ENCODE measurements at places on chromosomes 1 and 21.

DNA sequence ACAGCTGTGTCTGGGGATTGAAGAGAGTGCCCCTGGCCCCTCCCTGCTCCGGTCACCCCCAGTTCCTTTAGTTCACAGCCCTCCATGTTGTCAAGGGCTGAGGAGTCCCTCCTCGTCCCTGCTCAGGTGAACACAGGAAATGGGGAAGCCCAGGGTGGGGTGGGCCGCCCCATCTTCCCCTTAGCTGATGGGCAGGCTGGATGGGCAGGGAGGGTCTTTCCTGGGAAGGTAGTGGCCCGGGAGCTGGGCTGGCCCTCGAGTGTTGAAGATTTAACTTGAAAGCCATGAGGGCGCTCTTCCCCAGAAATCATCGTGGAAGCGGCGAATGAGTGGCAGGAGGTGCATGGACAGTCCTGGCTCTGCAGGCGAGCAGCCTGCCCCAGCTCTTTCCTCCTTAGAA, 18.3 kb upstream of the NPHP4 start:
- no peak for DNase-seq

DNA sequence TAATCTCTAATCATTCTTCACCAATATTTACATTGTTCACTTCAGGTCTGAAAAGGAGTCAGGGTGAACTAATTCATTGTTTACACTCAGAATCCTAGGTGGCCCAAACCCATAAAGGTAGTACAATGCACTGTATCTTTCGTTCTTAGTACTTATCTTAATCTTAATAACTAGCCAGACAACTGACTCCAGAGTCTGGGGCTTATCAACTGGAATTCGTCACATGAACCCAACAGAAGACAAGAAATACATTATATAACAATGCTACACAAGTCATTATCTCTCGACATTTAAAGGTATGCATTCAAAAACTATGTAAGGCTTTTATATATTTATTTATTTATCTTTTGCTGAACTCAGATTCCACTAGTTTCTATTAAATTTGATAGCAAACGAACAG, 125.9 kb upstream of the ESRRG start:
- no peak for DNase-seq

- no peak for DNase-seq
Measured at GRCh38 chr21:45834026-45834715, 147.4 kb upstream of the COL6A1 start.

- DNase-seq: no peak
Measured at GRCh38 chr21:38249696-38250278, 7.0 kb upstream of the KCNJ15 start.

DNA sequence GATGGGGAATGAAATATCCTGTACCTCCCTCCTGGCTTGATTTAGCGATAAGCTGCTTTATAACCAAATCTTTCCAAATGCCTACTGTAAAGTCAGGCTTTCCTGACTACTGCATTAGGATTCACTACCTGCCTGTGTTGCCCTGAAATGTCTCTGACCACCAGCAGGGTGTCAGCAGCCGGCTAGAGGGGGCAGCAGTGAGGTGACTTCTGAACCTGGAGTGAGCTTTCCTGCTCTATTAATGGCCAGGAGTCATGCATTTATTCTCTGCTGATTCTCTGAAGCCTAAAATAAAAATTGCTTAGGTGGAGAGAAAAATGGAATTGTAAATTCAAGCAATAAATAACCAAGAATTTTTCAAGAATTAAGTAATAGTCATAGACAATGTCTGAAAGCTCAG, 2.5 kb downstream of the BACE2 start:
- no peak for DNase-seq

GRCh38 chr1:177969825-177970371, at the start of gene SEC16B:
Gene SEC16B (minus strand): TSS chr1:177970058. CDS start chr1:177967981, 2,077 bp downstream.
- DNase-seq: no peak

- DNase-seq: no peak
Measured at GRCh38 chr1:150410582-150411101, 46.7 kb downstream of the RPRD2 start.

GRCh38 chr1:24688621-24689195, 45.6 kb downstream of the SRRM1 start:
- DNase-seq: no peak

GRCh38 chr1:209651138-209651587, 1.1 kb downstream of the LAMB3 start:
- no peak for DNase-seq

- no peak for DNase-seq
Measured at GRCh38 chr1:17924578-17924977, 169.4 kb downstream of the ACTL8 start.

GRCh38 chr1:156727492-156727891, 777 bp upstream of the METTL25B start:
- DNase-seq: no peak

DNA sequence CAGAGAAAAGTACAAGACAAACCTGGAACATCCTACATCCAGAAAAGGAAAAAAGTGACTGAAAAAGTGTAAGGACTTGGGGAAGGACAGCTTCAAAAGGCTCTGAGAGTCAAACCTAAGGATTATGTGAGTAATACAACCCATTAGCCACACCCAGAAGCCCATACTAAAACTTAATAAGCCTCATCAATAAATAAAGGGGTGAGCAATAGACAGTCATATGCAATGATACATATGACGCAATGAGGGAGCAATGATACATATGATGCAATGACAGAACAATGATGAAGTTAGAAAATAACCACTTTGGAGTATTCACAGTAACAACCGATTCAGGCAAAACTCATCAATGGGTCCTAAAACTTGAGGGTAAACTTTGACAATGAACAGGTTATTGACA, 50.1 kb downstream of the BRWD1 start:
- no peak for DNase-seq

GRCh38 chr1:200488375-200489165, 78.7 kb upstream of the ZNF281 start:
- peak; percentile 51 for DNase-seq

GRCh38 chr21:37365517-37366481, 774 bp upstream of the DYRK1A start:
- DNase-seq: no peak

- DNase-seq: no peak
Measured at GRCh38 chr1:64403331-64403730, 66.6 kb upstream of the CACHD1 start.

DNA sequence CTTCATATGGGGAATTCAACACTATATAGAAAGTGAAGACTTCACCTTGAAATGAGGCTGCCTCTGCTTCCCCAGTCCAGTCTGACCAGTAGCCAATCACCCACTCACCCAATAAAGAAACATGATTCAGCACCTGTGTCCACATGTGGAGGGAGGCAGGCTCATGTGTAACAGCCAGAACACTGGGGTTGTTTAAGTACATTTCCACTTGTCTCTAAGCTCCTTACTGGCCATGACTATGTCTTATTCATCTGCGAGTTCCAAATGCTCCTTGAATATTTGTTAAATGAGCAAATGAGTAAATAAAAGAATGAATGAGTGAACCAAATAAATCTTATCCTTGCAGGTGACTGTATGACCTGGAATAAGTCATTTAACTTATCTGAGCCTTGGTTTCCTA, 100.1 kb downstream of the BRINP2 start:
- DNase-seq: no peak

DNA sequence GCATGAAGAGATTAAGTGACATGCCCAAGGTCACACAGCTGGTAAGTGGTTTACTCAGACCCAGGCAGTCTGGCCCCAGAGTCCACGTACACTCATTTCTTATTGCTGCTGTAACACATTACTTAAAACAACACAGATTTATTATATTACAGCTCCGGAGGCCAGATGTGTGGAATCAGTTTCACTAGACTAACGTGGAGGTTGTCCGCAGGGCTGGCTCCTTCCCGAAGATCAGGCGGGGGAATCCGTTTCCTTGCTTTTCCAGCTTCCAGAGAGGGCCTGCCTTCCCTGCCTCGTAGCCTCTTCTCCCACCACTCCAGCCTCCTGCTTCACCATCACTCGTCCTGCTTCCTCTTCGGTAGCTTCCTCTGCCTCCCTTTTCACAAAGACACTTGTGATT, 81.2 kb downstream of the KCNN3 start:
- DNase-seq: no peak

GRCh38 chr1:44015206-44015605, 16.1 kb downstream of the SLC6A9 start:
- DNase-seq: no peak

DNA sequence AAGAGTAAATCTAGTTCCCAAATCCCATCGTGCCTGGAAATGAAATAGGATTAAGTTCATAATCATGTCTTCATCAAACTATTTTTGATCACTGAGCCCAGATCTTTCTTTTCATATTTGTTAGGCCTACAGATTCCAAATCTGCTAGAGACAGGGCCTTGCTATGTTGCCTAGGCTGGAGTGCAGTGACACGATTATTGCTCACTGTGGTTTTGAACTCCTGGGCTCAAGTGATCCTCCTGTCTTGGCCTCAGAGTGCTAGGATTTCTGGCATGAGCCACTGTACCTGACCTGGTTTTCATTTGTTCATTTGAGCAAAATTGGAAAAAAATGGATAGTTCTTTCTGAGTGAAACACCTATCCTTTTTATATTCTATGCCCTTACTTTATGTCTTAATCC, 28.0 kb upstream of the DIPK1A start:
- no peak for DNase-seq

DNA sequence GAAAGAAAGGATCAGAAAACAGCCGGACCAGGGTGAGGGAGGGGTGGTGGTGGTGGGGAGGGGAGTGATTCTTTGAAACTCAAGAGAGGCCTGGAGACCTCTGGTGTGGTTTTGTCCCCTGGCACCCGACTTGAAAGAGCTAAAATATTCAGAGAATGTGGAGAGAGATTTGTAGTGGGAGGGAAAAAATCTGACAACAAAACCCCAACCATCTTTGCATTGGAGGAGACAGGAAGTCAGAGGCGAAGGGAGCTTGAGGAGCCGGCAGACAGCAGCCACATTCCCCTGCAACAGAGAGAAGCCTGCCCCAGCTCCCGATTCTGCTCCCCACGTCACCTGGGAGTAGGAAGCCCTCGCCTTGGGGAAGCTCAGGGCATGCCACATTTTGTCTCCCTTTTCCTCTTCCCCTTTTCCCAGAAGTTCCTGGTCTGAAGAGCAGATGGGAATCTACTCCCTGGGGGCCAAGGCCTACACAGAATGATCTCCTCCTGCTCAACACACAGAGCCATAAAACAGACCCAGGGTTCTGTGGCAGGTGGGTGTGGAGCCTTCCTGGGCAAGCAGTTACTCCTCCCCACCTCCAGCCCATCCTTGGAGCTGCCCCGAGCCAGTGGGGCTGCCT, 84.9 kb downstream of the ITPKB start:
- DNase-seq: no peak

DNA sequence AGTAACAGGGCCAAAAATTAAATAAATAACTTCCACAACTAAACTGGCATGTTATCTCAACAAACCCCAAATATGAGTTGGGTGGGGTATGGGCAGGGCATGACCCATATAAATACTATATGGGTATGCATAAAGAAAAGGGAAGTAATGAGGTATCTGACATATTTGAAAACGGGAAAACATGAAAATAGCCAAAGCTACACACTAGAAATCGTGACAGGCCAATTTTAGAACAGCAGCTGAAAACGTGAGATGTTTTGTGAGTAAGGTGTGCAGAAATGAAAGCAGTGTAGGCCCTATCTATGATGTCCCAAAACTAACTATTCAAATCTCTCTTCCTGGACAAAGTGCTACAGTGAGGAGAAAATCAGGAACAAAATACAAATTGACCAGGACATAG, 537.9 kb upstream of the NR5A2 start:
- DNase-seq: no peak

DNA sequence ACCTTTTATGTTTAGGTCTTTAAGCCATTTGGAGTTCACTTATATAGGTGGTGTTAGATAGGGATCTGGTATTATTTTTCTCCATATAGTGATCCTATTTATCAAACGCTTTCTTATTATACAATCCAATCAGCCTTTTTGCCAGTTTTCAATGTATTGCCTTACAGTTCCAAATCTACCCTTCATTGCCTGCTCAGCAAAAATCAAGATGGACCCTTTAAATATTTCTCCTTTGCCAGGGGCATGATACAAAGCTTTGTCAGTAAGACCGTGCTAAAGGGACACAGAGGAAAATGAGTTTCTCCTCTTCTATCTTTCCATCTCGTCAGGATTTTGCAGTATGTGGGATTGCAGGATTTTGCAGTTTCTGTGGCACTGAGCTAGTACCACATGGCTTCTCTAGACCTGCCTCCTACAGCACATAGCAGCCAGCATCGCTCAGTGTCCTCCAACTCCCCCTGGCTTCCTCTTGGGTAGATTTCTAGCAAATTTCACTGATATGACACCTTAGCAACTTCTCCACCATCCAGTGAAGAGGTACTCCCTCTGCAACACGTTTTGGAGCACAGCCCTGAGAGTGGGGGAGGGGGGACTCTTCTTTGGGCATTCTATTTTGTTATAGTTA, 22.5 kb upstream of the CAP1 start:
- DNase-seq: no peak

DNA sequence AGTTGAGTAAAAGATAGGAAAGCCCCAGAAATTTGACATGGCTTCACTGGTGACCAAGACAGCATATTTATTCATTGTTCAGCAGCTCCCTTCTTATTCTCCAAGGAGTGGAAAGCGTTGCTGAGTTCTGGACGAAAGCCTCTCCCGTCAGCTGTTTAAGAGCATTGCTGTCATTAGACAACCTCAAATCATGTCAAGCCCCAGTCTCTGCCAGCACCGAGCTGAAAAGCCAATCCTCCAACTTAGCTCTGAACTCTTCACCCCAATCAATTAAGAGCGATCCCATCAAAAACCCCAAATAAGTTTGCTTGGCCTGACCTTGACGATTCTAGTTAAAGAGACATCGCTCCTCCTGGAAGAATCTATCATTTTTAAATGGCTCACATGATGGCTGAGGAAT, 110.8 kb downstream of the PLPP3 start:
- DNase-seq: no peak

- no peak for DNase-seq
Measured at GRCh38 chr21:40633048-40633447, 213.9 kb downstream of the DSCAM start.

GRCh38 chr1:61132176-61132638, 49.8 kb downstream of the NFIA start:
- no peak for DNase-seq

DNA sequence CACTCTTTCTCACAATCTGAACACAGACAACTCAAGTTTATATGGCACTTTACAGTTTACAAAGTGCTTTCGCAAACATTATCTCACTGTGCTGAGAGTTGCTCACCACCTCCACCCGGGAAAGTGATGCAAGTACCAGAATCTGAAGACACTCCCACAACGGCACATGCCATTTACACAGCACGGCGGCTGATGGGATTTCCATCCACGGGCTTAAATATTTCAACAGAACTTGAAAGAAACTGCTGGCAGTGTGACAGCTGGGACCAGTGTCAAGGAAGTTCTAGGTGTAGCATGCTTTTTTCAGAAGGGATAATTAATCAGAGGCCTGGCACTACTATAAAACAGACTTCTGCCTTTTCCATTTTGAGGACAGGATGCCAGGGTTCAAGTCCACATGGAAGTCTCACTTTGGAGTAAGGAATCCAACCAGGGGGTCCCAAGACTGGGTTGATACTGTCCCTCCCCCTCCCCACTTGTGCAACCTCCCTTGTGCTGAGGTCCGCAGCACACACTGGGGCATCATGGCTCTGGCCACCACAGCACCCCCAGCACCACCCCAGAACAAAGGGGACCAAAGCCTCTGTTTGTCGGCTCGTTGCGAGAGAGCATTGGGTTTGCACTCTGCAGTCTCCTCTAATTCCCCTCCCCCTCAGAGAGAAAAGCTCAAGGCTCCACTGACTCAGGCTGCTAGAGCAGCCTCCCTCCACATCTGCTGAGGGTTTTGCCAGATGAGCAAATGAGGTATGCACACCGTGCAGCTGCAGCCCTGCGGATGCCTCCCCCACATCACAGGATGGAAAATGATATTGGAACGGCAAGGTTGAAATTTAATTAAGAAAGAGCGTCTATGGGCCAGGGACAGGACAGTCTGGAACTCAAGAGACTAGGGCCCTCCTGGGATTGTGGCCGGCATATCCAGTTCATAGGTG, 154.9 kb downstream of the TGFBR3 start:
- DNase-seq: no peak
